ENCODE measurements at places on chromosomes 16 and 17.
A peak's percentile ranks its signal among the peaks of the same experiment; 100 is the strongest.

- DNase-seq = no peak
Measured at GRCh38 chr16:68244481-68244902, 681 bp upstream of the PLA2G15 start.

- DNase-seq = no peak
Measured at GRCh38 chr17:40796846-40797245, 2.9 kb downstream of the KRT28 start.

DNA sequence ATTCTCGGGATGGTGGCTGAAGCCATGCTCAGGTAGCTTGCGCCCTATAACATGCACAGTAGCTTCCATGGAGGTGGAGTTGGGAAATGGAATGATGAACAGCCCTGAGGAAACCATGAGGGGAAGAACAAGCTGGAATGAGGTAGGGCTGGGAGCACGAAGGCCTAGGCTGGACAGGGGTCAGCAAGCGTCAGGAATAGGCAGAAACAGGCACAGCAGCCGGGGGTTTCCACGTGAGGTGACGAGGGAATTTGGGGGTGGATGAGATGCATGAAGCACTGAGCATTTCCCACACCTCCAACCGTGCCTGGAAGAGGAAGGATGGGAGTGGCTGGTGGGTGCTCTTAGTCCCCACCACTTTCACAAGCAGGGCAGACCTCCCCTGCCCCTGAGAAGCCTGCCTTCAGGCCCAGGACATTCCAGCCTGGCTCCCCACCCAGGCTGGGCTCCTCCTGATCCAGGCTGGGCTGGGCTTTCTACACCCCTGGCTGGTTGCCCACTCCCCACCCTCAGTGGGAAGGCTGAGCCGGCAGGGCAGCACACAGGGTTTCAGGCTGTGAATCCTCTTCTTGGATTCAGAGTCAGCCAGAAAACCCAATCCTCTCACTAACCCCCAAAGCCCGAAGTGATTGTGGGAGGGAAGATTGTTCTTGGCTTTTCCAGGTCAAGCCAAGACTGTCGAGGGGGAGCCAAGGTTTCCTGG is 21.9 kb downstream of the PLEKHG4 start:
- no peak for DNase-seq

- peak; percentile 71 for DNase-seq
Measured at GRCh38 chr16:66120656-66121055, 245.8 kb upstream of the CDH5 start.

- no peak for DNase-seq
Measured at GRCh38 chr16:88292007-88292970, 90.5 kb upstream of the ZNF469 start.

DNA sequence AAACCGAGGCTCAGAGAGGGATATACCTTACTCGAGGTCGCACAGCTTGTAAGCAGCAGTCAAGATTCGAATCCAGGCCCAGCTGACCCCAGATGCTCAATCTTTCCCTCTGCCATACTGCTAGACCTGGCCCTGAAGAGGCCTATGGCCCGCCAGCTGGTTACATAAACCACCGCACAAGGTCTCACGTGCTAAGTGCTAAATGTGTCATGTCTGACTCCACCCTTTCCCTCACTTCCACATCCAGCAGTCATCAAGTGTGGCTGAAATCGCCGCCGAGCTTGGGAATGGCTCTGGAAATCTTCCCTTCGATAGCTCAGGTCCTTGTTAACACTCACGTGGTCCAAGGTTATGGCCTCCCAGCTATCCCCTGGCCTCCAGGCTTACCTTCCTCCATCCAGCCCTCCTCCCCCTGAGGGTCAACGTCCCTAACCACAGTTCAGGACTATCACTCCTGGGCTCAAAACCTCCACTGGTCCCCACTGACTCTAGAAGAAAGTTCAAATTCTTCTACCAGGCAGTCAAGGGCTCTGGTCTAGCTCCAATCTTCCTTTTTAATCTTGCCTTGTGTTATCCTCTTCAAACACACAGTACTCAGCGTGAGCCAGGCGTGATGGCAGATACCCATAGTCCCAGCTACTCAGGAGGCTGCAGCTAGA is 3.5 kb downstream of the ZBTB4 start:
- no peak for DNase-seq

GRCh38 chr16:86077243-86077940 is 178.4 kb downstream of the IRF8 start:
- DNase-seq = no peak

- DNase-seq = peak; percentile 58
Measured at GRCh38 chr17:81341516-81342268, 46.6 kb upstream of the SLC38A10 start.

DNA sequence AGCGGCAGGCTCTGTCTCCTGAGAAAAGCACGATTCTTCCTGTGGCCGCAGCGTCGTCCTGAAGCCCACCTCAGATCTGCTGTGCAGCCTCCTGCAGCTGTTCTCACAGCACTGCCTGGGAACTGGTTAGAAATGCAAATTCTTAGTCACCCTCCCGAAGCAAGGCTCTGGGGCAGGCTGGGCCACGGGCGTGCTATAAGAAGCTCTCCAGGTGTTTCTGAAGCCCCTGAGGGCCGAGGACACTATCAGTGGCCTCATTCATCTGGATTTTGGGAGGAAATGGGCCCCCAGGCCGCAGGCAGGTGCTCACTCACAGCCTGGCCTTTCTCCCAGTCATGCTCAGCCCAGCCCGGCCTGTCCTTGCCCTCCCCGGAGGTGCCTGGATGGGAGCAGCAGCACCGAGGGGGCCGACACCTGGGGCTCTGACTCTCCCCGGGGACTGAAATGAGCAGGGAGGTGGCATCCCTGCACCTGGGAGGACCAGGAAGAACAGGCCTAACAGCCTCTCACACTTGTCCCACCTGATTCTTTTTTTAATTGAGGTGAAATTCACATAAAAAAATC is 10.4 kb upstream of the NLRC3 start:
- DNase-seq = no peak

DNA sequence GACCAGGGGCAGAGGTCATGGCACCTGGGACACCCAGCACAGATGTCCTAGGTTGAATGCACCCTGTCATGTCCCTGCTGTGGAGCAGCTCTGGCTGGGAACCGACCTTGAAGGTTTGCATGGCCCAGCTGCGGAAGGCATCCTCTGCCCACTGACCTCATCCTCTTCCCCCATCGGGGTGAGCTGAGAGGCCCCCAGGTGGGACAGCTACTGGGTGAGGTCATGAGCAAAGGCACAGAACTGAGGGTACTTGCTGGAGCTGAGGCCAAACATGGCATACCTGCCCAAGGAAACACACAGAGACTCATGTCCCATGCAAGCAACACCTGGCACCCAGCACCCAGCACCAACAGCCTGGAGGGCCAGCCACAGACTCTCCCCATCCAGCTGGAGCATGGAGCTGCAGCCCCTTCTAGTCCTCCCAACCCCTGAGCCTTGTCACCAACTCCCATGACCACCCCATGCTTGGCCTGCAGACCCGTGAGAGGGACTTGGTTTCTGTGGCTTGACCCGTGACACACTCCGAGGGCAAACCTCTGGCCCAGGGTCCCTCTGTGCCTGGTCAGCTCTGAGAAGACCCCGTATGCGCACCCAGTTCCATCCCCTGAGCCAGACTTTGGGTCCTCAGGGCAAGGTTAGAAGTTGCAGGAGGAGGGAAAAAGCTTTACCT is 33.1 kb downstream of the LGALS9 start:
- DNase-seq = no peak

- no peak for DNase-seq
Measured at GRCh38 chr16:65984296-65984695, 382.2 kb upstream of the CDH5 start.

- no peak for DNase-seq
Measured at GRCh38 chr16:66692341-66692740, 4.2 kb downstream of the CMTM4 start.

- no peak for DNase-seq
Measured at GRCh38 chr16:58464916-58465731, 34.8 kb upstream of the NDRG4 start.

DNA sequence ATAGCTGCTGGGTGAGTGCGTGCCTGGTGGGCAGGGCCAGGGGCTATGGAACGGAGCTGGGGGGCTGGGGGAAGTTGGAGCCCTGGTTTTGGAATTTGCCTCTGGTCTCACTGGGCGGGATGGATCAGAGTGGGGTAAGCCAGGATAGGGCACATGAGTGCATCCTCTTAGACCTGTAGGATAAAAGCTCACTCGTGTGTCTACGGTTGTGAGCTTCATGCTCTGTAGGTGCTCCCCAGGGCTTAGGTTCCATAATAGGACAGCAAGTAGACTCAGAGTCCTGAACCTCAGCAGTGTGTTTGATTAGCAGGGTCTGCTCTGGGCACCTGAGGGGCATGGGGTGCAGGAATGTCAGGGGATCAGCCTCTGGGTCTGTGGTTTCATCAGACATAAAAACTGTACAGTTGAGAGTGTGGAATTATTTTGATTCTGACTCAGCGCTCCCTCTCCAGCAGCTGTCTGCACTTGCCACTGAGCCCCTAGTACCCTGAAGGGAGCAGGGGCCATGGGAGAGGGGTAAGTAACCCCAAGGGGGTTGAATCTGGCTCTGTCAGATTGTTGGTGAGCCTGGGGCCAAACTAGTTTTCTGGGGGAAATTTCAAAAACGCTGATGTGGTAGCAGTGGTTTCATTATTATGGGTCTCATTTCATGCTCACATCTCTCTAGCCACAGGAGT is 84.2 kb upstream of the LGALS9 start:
- peak; percentile 54 for DNase-seq

GRCh38 chr17:47731396-47731795 is 1.6 kb upstream of the TBX21 start:
- DNase-seq = no peak

DNA sequence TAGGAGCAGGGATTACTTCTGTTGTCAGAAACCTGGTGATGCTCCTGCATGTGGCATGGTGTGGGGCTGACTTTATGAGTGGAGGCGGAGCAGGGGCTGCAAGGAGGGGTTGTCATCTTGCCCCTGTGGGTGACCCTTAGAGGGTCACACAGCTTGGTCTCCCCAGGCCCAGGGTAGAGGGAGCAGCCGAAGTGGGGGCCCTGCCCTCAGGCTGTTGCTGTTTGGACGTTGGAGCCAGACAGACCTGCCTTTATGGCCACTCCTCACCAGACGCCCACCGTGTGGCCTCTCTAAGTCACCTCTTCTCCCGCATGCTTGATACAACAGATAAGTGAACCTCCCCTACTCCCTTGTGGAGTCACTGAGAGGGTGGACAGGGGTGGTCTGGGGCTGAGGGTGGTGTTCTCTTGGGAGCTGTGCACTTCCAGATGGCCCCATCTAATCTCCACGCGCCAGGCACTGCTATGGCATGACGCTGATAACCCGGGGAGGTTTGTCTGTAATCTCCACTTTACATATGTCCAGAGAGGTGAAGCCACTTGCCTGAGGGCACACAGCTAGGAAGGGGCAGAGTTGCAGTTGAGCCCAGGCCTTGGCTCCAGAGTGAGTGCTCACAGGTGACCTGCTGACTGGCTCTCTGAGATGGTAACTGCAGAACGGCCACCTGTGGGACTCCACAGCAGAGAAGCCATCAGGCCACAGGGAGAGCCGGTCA is 10.0 kb downstream of the MAP2K3 start:
- no peak for DNase-seq

DNA sequence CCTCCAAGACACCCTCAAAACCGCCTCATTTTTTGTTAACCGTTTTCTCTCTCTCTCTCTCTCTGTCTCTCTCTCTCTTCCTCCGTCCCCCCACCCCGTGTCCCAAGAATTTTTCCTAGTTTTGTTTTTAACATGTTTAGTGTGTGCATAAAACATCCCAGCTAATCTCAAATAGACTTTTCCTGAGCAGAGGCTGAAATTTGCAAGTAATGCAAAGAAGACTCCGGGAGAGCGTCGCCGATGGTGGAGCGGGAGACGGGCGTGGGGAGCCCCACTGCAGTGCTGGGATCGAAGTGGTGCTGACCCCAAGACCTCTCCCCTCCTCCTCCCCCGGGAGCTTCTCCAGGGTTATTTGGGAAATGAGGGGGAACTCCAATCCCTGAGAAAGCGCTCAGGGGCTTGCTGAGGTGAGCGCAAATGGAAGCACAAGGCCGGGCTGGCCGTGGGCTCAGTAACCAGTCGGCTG is 4.7 kb upstream of the DLX4 start:
- peak; percentile 4 for DNase-seq

DNA sequence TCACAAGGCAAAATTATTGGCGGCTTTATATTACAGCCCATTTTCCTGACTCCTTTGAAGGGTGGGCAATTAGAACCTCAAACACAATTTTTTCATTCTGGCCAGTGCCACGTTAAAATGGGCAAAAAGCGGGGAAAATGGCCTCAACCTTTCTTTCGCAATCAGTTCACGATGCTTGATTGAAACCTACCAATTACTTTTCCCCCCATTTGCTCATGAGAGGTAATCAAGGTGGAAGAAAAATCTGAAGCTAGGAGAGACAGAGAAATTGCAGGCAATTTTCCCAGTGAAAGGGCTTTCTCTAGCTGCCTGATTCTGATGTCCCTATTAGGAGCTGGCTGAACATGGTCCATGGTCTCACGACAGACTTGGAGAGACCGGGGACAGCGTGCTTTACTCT is 215.1 kb downstream of the SLC39A11 start:
- no peak for DNase-seq

- peak; percentile 18 for DNase-seq
Measured at GRCh38 chr17:7383742-7384488, 3.0 kb downstream of the TNK1 start.

DNA sequence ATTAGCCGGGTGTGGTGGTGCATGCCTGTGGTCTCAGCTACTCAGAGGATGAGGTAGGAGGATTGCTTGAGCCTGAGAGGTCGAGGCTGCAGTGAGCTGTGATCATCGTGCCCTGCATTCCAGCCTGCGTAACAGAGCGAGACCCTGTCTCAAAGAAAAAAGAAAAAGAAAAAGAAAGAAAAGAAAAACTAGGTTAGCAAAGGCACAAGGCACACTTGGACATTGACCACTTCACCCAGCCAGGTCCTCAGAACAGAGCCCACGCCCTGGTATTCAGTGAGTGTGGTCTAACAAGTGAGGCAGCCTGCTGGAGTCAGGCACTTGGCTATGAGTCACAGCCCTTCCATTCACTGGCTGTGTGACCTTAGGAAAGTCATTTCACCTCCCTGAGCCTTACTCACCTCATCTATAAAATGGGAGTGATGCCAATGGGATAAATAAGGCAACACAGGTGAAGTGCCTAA is 10.4 kb downstream of the MILR1 start:
- peak; percentile 61 for DNase-seq

- DNase-seq = no peak
Measured at GRCh38 chr17:5126719-5127488, 11.1 kb downstream of the USP6 start.

GRCh38 chr16:8720080-8720966 is 45.9 kb downstream of the ABAT start:
- no peak for DNase-seq
